GM12865 (cell line): ENCODE measurements at places on chromosomes 3 and 15.

GRCh38 chr3:140199743-140200142 is 264.8 kb downstream of the CLSTN2 start:
- DNase-seq = no peak

DNA sequence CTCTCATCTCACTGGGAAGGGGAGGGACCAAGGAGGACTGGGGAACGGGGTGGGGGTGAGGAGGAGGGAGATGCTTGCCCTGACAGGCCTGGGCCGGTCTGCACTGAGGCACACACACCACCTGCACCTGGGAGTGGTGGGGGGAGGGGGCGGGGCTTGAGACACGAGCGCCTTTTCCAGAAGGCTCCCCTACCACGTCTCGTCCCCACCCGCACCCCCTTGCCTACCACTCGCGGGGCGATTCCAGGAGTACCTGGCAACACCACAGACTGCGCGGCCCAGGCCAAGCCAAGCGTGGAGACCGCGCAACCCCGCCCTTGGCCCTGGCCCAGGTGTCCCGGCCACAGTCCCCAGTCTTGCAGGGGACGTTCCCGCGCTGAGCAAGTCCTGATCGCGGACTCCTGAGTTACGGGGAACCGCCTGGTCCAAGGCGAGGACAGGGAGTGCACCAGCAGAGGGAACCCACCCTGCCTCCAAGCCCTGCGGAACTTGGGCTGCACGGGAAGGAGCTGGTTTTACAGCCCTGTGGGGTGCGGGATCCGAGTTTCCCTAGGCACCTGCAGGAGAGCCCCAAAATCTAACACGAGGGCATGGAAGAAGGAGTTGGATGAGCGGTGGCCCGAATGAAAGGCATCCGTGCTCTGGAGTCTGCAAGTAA is 68.1 kb upstream of the SH3GL3 start:
- no peak for DNase-seq

- no peak for DNase-seq
These were observed 41.7 kb downstream of the SOX2 start for GRCh38 chr3:181753391-181753790.

DNA sequence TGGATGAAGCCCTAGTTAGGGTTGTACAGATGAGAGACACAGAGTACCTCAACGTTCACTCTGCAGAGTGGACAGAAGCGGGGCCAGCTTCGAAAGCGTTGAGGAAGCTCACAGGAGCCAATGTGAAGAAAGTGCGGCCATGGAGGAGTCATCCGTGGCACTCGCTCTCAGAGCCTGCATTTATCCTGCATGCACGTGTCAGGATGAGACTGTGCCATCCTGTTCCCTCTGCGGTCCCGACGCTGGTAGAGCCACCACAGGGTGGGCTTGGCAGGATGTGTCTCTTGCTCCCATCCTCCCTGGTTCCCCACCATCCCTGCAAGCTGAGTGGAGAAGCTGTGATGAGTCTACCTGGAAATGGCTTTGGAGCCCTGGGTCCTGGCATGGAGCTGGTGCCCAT is 39.3 kb downstream of the KLHL25 start:
- DNase-seq = no peak

DNA sequence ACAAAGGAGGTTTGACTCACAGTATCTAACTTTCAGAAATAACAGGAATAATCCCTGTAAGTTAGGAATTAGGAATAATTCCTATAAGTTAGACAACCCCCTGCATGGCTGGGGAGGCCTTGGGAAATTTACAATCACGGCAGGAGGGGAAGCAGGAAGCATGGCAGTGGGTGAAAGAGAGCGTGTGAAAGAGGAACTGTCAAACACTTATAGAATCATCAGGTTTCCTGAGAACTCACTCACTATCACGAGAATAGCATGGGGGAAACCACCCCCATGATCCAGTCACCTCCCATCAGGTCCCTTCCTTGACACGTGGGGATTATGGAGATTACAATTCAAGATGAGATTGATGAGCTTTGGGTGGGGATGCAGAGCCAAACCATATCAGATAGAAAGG is 385.5 kb downstream of the IL20RB start:
- DNase-seq = peak; percentile 41

DNA sequence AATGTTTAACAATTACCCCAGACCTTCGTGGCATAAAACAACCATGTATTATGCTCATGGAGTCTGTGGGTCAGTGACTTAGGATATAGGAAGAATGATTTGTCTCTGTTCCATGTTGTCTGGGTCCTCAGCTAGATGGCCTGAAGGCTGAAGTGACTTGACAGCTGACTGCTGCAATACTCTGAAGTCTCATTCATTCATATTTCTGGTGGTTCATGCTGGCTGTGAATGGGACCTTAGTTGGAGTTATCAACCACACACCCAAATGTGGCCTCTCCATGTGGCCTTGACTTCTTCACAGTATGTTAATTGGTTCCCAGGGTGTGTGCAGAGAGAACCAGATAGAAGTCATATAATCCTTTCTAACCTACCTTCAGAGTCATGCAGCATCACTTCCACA is 145.1 kb upstream of the BFSP2 start:
- DNase-seq = no peak

- no peak for DNase-seq
These were observed 222.1 kb upstream of the LMCD1 start for GRCh38 chr3:8279476-8279875.

GRCh38 chr15:80967451-80967850 is 22.2 kb downstream of the MESD start:
- no peak for DNase-seq

DNA sequence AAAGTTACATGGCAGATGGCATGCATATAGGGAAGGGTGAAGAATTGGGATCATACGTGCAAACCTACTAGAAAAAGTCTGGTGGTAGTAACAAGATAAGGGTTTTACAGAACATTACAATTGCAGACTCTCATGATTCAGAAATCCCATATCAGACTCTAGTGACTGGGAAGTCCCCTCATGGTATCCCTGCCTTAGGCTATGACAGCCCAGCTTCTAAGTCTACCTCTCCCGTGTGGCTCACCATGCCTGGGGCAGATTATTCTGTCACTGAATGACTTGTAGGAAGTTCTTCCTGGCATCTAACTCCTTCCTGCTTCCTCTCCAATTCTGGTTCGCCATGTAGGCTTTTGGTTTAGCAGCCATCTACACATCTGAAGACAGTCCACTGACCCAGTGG is 5.7 kb upstream of the SLC6A11 start:
- no peak for DNase-seq

DNA sequence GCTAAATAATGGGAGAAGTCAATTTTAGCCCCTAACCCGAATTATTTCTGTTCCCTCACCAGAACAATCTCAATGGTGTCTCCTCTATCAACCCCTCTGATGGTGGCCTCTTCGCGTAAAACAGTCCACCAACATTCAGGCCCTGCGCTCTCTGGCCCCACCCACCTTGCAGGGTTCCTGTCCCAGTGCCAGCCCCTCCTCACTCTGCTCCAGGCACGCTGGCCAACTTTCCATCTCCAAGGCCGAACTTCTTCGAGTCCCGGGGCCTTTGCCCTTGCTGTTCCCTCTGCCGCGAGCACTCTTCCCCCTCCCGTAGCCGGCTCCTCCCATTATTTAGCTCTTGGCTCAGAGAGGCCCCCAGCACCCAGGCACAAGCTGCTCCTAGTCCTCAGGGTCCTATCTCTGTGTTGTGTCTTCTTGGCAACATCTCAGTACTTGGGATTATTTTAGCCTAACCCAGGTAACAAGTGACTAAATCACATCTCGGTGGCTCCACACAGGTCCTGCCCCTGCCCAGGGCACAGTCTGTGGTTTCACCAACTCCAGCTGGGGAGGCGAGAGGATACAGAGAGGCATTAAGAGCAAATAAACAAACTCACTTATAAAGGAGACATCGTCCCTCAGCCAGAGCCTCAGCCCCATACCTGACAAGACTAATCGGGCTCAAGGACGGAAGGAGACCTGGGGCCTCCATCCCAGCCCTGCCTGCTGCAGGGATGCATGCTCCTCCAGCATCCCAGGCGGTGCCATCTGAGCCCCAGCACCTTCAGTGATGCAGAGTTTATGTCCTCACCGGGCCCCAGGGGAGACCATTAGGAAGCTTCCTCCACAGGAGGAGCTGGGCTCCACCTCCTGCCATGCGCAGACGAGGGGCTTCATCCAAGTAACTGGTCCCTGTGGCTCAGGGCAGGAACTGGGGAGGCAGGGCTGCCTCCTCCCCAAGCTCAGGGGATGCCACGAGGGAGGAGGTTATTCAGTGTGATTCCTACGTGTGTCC is 19.7 kb upstream of the IQSEC1 start:
- no peak for DNase-seq

- DNase-seq = no peak
These were observed 27.1 kb downstream of the P2RY12 start for GRCh38 chr3:151357463-151357850.

DNA sequence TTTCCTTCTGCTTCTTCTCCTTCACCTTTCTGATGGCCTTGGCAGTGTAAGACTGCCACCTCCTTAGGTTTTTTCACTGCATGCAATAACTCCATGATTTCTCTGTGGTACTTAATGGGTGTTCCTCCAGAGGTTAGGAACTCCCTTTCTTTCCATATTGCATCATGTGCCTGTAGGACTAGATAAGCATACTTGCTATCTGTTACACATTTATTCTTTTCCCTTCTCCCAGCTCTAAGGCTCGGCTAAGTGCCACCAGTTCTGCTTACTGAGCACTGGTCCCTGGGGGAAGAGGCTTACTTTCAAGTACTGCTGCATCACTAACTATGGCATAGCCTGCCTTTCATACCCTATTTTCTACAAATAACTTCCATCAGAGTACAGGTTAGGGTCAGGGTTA is 351.8 kb downstream of the OTOL1 start:
- no peak for DNase-seq

- DNase-seq = no peak
These were observed 418.8 kb upstream of the ALCAM start for GRCh38 chr3:104947943-104948342.

DNA sequence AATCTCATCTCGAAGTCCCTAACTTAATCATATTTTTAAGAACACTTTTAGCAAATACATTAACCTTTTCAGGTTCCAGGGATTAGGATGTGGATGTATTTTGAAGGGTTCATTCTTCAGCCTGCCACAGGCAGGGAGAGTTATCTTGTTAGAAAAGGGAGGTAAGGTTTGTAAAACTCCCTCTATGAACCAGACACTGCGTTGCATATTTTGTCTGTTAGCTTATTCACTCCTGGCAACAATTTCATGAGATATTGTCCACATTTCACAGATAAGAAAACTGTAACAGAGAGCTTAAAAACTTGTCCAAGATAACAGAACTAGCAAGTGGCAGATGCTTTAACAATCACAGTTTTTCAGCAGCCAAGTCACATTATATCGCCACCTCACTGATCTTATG is 155.4 kb downstream of the DIPK2A start:
- no peak for DNase-seq

- DNase-seq = no peak
These were observed 24.4 kb downstream of the SEC61A1 start for GRCh38 chr3:128076483-128077201.

GRCh38 chr3:189883113-189883753 is 237.5 kb downstream of the P3H2 start:
- DNase-seq = peak; percentile 21

- DNase-seq = no peak
These were observed 10.9 kb downstream of the KLF13 start for GRCh38 chr15:31337352-31338031.

GRCh38 chr3:94561094-94561493 is 498.2 kb downstream of the NSUN3 start:
- no peak for DNase-seq

GRCh38 chr3:81033185-81033584 is 728.3 kb downstream of the GBE1 start:
- no peak for DNase-seq

- DNase-seq = no peak
These were observed 115.4 kb downstream of the IGF2BP2 start for GRCh38 chr3:185709251-185709955.

GRCh38 chr15:29670998-29671981 is 151.0 kb downstream of the TJP1 start:
- no peak for DNase-seq

DNA sequence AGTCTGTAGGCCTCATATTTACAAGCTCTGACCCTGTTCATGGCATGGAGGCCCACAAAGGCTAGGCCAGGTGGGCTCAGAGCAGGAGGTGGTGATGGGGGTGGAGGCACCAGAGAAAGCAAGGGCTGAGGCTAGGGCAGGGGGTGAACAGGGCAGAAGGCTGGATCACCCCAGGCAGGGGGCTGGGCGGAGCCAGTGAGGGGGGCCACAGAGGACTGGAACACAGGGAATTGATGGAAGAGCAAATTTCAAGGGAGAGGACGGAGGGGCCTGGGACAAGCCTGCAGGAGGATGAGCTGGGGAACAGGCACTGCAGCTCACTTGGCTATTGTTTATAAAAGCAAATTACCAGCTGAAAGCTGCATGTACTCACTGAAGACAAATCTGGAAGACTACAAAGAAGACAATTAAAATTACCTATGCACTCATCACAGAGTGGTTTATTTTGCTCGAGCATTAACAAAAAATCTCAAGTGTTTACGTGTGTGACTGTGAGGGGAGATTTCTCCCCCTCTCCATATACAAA is 11.0 kb downstream of the TNFAIP8L3 start:
- no peak for DNase-seq

GRCh38 chr3:181956122-181956521 is 244.4 kb downstream of the SOX2 start:
- no peak for DNase-seq

DNA sequence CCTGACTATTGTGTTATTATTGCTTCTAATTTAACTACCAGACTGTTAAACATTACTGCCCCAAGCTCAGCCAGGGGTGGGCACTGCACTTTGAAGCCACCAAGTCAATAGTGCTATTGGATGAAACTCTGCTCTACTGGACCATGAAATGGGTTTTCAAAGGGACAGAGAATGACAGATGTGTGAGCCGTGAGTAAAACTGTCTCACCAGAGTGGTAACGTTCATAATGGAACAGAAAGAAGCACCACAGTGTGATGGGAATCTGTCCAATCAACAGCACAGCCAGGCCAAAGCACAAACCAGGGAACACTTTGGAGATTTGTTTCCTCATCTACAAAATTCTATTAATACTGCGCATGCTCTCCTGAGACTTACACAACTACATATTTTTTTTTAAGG is 171.8 kb upstream of the LPP start:
- DNase-seq = no peak

DNA sequence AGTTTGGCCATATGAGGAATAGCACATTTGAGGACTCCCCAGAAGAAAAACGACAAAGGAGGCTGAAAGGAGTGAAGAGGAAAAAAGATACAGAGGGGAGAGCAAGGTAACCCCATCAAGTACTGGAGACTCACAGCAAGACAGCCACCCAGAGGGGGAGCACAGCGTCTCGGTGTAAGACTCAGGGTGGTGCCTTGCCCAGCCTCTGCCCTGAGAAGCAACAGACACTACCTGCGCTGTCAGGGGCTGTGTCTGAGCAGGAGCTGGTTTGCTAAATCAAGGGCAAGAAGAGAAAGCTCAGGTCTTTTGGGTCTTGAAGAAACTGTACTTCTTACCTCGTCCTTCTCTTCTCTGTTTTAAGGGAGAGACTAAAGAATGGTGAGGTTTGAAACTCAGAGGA is 27.9 kb downstream of the FBXO45 start:
- DNase-seq = no peak
